ENCODE measurements at places on chromosomes 5 and 9. TPM values are rescaled to one million over a fixed set of nuclear protein-coding genes. Genes with fewer than 3 reads are reported as not detected.

FYB1 gene
- total RNA-seq = 4.4 TPM

NEUROG1 gene
- total RNA-seq = not detected

LAMC3 gene
- 4.0 TPM for total RNA-seq

PCDHB14 gene
- total RNA-seq = 2.5 TPM

ELOVL7 gene
- total RNA-seq = 0.12 TPM

FOXD4L3 gene
- 0.34 TPM for total RNA-seq

PRR7 gene
- total RNA-seq = 26.0 TPM

KIF12 gene
- total RNA-seq = not detected

SV2C gene
- total RNA-seq = not detected

PCDHGA7 gene
- 9.9 TPM for total RNA-seq

GLDC gene
- 1.3 TPM for total RNA-seq

All from cardiac ventricle fibroblast (primary cell).